ENCODE measurements at places on chromosomes 11 and 22.

GRCh38 chr11:48104568-48104924, 112.1 kb upstream of the OR4B1 start:
- DNase-seq = no peak

DNA sequence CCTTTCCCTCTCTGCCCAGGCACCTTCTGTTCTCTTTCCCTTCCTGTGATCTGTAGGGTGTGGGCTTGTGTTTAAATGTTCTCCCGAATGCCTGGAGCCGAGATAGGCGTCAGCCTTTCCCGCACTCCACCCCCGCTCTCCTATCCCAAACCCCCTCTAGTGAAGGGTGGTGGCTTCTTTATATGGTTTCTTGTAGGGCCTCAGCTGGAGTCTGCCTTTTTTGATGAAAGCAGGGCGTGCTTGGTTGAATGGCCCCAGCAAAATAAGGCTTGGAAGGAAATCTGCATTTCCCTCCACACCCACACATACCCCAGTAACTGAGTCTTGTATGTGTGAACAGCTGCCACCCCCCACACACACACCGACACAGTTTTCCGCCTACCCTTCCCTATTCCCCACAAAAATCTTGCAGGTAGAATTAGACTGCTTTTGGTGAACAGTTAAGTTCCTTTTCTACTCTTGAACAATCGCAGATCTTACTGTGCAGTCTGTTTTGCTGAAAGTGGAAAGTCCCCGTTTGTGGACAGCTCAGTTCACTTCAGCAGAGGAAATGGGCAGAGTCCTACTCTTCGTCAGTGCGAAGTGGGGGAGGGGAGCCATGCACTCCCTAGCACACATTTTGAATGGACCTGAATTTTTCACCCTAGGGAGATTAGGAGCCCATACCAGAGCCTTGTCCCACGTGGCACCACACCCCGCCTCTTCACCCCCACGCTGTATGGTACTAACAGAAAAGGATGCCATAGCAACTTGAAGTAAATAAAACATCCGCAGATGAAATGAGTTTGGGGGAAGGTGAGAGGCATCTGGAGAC, 25.5 kb upstream of the GRK2 start:
- no peak for DNase-seq

DNA sequence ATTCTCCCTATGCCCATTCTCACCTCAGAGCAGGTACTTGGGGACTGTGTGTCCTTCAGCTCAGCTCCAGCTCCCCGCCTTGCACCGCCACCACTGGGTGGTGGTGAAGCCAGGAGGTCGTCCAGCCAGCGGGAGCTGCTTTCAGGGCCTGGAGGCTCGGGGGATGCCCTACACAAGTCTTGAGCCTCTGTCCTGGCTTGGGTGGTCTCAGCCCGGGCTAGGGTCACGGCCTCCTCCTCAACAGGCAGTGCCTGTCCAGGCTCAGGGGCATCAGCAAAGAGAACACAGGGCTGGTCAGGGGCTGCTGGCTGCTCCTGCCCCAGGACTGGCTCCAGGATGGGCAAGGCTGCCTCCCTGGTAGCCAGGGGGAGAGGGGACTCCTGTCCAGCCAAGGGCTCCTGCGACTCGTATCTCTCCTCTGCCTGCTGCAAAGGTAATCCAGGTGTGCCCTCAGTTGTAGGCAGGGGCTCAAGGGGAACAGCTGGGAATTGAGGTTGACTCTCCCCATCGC, 12.2 kb downstream of the TNKS1BP1 start:
- no peak for DNase-seq

GRCh38 chr22:27685515-27685914, 116.0 kb downstream of the MN1 start:
- DNase-seq = no peak

DNA sequence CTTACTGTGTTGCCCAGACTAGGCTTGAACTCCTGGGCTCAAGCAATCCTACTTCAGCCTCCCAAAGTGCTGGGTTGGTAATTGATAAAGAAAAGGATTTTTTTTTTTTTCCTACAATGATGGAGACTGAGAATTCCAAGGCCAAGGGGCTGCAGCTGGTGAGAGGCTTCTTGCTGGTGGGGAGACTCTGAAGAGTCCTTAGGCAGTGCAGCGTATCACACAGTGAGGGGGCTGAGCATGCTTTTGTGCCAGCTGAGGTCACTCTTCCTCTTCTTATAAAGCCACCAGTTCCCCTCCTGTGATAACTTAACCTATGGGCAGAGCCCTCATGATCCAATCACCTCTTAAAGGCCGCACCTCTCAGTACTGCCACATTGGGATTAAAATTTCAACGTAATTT, 28.2 kb upstream of the CCDC81 start:
- DNase-seq = no peak

DNA sequence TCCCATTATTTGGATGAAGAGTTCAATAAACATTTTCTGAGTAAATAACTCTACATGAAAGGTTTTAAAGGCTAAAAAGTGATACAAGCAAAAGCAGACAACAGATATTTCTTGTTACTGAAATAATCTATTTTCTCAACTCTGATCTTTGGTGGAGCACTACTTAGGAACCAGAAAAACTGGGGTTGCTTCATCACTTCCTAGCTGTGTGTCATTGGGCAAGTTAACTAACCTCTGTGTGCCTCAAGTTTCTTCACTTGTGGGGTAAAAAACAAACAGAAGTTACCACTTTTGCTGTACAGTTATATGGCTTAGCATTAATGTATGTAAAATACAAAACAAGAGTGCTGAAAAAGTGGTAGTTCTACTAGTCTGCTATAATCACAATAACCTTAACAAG, 5.6 kb downstream of the MAPK1 start:
- no peak for DNase-seq

DNA sequence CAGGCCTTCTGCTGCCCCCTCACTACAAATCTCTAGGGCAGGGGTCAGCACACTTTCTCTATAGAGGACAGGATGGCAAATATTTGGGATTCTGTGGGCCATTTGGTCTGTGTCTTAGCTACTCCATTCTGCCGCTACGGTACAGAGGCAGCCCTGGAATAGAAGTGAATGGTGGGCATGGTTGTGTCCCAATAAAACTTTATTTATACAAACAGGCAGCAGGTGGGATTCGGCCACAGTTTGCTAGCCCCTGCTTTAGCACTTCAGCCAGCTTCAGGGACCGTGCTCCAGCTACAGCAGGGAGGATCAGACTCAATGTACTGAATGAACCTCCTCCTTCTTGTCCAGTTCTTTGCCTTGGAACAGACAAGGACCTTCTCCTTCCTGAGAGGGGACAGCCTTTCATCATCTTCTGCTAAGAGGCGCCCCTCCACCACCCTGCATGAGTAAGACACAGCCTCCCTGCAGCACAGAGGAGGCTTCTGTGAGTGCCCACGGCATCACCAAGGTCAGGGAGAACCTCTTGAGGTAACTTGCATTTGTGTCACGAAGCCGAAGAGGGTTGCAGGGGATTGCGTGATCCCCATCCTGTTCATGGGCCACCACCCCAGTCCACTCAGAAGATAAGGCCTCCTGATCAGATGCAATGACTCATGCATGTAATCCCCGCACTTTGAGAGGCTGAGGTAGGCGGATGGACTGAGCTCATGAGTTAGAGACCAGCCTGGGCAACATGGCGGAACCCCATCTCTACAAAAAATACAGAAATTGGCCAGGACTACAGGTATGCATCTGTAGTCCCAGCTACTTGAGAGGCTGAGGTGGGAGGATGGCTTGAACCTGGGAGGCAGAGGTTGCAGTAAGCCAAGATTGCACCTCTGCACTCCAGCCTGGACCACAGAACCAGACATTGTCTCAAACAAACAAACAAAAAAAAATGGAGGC, 4.6 kb downstream of the C11orf24 start:
- no peak for DNase-seq

DNA sequence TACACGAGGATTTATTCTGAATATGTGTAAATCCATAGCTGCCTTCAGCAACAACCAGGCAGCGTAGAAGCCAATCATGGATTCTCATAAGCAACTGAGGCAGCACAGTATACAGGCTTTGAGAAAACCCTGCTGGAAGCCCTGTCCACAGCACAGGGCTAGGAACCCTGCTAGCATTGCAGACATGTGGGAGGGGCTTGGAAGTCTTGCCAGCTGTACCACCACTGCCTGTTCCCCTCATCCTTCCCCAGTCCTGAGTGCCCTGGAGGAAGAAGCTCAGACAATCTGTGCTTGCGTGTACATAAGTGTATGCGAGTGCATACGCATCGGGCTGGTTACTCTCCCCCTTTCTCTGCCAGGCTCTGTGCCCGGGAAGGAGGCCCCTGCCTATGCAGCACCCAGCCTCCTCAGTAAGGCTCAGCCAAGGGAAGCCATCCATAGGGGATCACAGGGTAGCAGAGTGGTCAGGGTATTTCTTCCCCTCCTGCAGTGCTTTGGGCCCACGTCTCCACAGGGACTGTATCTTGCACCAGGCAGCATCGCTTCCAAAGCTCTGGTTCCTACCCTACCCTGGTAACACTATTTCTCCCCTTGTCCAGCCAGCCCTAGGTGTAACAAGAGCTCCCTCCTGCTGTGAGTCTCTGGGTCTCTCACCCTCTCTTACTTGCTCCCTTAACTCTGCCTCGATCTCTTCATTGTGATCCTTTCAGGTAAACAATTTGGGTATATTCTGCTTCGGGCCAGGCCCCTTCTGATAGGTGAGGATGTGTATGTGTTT, 90.5 kb downstream of the GALNT18 start:
- DNase-seq = no peak

- no peak for DNase-seq
Measured at GRCh38 chr22:22851969-22852368, 35.6 kb upstream of the IGLL5 start.

DNA sequence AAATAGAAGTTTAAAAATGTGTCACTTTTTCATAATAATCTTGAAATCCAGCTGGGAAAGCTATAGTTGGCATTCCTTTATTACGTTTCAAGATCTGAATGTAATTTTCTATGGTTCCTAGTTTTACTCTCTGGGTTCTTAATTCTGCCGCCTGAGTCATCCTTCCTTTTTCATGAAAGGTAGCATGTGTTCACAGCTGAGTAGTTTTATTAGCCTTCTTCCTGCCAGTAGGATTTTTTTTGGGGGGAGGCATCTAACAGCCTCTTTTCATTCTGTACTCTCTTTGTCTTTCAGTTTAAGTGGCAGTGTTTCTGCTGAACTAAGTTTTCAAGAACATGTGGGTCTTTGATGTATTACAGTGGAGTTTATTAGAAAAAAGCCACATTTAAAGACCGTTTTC, 36.5 kb downstream of the OR2AG2 start:
- DNase-seq = no peak

- DNase-seq = no peak
Measured at GRCh38 chr22:46027211-46028105, 50.5 kb upstream of the WNT7B start.
